Stimulated activated CD4-positive, alpha-beta T cell treated with anti-CD3 and anti-CD28 coated beads, TNF-alpha, amount 100 ng/mL, for 24 hours (primary cell): ENCODE measurements at places on chromosomes 2 and 18.

DNA sequence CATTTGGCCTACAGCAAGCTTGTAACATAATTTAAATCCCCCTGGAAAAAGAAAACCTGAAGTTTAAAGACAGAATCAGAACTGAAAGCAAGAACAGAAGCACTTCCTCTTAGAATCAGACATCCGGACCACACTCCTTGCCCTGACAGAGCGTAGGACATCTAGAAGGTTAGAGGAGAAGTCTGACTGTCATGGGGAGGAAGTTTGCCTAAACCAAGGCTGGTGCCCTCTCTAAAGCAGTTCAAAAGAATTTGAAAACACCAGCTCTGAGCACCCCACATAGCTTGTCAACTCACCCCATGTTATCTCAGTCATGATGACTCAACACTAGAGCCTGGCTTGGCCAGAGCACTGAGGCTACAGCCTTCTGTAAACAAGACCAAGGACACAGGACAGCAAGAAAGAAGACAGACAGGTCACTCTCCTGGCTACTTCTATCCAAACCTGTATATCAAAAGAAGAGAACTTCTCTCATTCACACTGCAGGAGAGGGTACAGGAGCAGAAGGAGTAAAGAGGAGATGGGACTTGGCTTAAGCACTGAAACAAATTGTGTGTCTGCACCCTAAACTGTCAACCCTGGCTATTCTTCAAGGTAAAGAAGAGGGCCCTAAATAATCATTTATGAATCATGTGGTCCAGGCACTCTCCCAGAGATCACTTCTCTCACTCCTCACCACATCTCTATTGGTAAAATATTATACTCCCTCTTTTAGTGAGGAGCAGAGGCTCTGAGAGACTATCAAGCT is 198.6 kb downstream of the MEMO1 start:
- no peak for DNase-seq

GRCh38 chr18:4734903-4735302 is 279.8 kb upstream of the DLGAP1 start:
- DNase-seq, result no peak

DNA sequence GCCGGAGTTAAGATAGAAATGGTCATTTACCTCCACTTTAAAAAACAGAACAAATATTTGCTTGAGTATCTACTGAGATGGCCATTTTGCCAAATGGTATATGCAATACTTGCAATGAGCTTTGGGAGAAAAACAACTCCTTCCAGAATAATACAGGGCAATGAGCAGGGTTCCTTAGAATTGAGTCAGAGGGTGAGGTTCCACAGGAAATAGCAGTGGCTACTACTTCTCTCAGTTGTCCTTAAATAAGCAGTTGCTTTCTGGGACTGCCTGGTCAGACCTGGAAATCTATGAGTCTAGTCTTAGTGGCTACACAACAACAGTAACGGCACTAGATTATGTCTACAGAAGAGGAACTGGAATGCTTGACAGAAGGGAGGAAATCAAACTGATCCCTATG is 80.9 kb upstream of the CCDC85A start:
- no peak for DNase-seq

GRCh38 chr2:181738074-181738473 is 57.8 kb upstream of the NEUROD1 start:
- DNase-seq, result no peak
